ENCODE measurements at places on chromosomes 3 and 15.
A peak's percentile ranks its signal among the peaks of the same experiment; 100 is the strongest.

DNA sequence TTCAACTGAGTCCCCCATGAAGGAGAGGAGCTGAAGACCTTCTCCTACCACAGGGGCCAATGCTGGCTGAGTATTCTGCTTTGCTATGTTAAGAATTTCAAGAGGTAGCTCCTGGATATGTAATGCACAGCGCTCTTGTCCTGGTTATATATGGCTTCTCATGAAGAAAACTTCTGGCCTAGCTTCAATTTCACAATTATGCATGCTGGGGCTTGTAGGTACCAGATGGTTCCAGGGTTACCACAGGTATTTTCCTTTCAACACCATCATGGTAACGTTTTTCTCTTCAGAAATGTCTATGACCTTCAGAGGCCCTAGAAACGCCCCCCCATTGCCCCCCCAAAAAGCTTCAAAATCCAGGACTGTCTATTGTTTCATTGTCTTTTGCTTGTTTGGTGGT is 311.7 kb upstream of the ICE2 start:
- DNase-seq, result peak; percentile 46

- DNase-seq, result no peak
These were observed 24.1 kb downstream of the RHOA start for GRCh38 chr3:49387721-49388120.

DNA sequence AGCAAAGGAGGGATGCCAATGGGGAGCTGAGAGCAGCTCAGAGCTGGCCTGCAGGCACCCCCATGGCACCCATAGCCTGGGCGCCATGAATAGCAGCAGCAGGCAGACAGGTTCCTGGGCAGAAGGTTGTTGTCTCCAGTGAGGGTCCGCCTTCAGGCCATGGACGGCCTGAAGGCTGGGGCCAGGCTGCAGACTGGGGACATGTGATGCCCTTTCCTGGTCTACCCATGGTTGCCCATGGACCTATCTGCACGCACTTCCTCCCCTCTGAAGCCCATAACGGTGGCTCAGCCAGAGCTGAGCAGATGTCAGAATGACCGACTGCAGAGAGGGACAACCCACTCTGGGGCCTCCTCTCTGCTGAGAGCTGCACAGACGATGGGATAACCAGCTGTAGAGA is 256.8 kb downstream of the PLOD2 start:
- no peak for DNase-seq

DNA sequence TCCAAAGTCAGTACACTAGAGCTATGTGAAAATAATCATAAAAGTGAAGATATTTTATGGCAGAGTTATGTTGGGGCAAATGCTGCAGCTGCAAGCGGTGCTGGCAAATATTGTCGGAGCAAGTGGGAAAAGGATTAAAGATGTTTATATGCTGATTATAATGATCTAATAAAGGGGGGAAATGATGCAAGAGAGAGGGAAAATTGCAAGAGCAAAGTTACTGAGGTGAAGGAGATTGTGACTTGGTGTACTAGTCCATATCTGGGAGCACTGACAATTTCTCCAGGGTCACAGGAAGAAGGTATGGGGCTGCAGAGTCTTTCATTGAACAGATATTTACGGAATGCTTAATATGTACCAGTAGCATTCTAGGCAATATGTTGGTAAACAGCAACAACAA is 45.8 kb downstream of the OPA1 start:
- no peak for DNase-seq

- DNase-seq, result peak; percentile 63
These were observed 682.8 kb upstream of the NR2F2 start for GRCh38 chr15:95647531-95648277.

GRCh38 chr3:13172644-13173013 is 99.4 kb upstream of the IQSEC1 start:
- no peak for DNase-seq

- DNase-seq, result peak; percentile 57
These were observed 481 bp upstream of the CRYBG3 start for GRCh38 chr3:97821287-97821773.

DNA sequence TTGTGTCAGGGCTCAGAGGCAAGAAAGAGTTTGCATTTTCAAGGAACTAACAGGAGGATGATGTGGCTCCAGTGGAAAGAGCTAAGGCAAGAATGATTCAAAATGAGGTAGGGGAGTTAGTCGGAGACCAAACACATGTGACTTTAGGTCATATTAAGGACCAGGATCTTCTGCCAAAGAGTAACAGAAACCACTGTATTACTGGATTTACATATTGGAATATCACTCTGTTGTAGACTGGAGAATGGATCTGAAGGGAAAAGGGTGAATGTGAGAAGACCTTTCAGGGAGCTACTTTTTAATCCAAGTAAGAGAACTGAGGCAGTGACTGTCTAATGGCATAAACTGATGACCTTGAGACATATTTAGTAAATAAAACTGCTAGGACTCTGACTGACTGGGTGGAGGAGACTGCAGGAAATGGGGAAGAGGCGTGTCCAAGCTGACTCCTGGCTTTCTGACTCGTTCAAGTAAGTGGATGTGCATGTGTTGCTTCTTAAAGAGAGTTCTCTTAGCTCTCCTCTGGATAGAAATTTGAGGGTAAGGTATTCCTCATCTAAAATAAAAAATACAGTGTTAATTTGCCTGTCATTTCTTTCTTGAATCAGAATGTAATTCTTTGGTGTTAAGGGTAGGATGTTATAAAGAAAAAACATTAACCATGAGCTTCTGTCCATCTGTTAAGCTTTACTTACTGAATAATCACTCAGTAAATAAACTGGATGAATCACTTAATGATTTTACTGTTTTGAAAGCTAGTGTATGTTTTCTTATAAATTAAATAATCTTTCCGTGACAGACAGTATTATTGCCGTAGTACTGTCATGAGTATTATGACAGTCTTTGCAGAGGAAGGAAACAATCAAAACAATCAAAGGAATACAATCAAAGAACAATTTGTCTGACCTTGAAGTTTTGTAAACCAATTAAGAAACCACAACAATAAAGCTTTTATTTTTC is 58.3 kb upstream of the CFAP20DC start:
- DNase-seq, result no peak

DNA sequence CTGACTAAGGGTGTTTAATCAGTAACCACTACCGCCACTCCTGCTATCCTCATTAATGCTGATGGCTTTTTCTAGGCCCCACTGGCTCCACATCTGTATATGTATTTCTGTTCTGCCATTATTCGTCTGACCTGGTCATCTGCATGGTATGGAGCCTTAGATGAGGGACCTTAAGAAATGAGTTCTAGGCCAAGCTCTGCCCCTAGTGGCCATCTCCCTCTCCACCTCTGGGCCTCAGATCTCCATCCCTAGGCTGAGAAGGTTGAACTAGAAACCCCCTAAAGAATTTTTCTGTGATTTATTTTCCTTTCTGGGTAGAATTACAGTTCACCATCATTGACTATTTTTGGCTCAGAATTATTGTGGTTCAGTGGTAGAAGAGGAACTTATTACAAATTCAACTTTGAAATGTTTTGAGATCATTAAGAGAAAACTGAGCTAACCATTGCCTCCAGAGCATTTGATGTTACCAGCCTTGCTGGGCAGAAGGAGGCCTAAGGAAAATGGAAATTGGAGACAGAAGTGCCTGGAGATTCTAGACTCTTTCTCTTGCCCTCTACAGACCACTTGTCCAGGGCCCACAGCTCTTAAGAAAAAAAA is 325.2 kb upstream of the NR2E3 start:
- peak; percentile 3 for DNase-seq

DNA sequence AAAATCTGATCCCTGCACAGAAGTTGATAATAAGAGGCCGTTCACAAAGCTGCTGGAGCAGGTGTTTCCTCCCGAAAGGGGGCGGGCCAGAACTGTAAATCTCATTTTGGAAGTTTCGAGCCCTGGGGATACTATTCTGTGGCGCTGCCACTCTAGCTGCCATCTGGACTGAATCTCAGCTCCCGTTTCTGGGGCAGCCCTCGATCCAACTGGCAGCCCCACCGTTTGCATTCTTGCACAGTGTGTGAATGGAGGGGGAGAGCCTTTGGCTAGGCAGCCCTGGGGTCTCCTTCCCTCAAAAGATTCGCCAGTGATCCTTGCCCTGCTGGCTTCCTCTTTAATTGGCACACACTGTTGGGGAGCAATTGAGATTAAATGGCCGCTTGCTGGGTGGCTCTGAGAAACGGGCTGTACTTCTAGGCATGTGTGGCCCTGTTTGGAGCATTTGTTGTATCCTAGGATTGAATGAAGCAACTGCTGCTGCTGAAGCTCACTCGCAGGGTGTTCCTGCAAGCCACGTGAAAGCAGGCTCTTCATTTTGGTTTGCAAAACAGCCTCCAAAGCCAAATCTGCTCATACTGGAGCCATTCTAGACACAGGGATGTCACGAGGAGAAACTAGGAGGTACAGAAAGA is 57.2 kb upstream of the TOPAZ1 start:
- DNase-seq, result no peak

GRCh38 chr3:14203521-14204079 is 25.0 kb downstream of the LSM3 start:
- DNase-seq, result peak; percentile 84

DNA sequence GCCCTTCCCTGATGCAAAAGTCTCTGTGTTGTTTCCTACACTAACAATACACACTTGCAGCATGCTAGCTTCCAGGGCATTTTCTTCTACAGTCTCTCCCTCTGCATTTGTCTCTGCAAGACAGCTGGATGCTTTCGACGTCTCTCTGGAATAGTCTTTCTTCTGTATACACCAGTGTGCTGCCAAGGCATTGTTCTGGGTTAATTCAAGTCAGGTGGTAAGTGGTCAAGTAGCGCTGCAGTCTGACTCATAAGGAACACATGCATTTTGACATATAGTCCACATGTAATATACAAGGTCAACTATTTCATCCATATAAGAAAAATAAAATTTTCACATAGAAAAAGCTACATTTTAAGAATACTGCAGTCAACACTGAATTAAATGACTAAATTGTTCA is 92.7 kb downstream of the MYLK start:
- peak; percentile 88 for DNase-seq

DNA sequence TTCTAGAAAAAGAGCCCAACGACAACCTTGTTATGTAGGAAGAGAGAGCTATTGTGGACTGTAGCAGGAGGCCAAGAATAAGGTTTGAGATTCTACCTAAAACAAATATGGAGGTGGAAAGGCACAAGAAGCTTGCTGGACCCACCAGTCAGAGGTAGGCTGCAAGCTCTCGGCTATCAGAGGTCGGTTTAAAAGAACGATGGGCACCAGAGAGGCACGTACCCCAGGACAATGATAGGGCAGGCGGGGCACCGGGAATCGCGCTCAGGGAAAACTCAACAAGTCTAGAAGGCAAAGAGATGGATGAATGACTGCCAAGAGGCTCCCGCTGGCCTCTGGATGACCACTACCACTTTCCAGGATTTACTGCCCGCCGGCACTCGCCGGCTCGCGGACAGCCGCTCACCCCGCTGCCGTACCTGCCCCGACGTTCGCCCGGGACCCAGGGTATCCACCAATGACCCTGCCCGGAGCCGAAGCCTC is 1.1 kb downstream of the HDGFL3 start:
- peak; percentile 25 for DNase-seq

DNA sequence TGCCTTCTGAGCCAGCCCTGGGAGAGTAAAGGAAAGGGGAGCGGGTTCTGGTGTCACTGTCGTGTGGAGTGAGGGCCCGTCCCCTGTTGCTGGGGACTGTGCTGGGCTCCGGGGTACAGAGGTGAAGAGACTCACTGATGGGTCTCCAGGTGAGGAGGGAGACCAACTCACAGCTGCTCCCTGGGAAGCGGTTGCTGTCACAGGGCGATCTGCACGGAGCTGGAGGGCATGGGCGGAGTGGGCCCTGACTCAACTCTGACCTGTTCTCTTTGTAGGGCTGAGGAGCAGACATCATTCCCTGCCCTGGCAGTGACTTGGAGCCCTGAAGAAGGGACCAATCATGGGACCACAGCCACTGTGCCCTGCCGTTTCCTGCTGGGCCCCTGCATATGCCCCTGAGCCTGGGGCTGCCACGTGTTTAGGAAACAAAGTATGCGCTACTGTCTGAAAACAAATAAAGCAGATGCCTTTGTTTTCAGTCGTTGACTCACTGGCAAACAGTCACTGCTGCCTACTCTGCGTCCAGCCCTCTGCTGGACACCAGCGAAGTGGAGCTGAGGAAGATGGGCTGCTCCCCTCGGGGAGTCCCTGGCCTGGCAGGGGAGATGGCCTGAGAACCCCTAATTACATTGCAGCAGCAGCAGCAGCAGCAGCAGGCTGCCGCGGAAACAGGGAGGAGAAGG is 22.9 kb upstream of the PLXNA1 start:
- DNase-seq, result peak; percentile 15
